Activated naive CD8-positive, alpha-beta T cell treated with anti-CD3 and anti-CD28 coated beads, Interleukin-2, amount 10 ng/mL, durations not matched to agents 7 days and 5 days (primary cell): ENCODE measurements at places on chromosomes 11 and 22. TPM values are rescaled to one million over a fixed set of nuclear protein-coding genes. Genes with fewer than 3 reads are reported as not detected.

The HEPN1 gene
- not detected for total RNA-seq

The OR51B5 gene
- not detected for total RNA-seq

The OR10G7 gene
- total RNA-seq = not detected

The ST3GAL4 gene
- total RNA-seq = 8.5 TPM

The HTR3B gene
- total RNA-seq = not detected

- H3K27ac ChIP-seq = no peak overlapping the region
- no peak for DNase-seq
- no peaks in the 10 kb centered on the region for H3K36me3 ChIP-seq
Observed at GRCh38 chr22:37503850-37504249, 15.4 kb downstream of the CARD10 start.

GRCh38 chr11:72570893-72571661 lies 103.1 kb downstream of the PDE2A start:
- DNase-seq = no peak
- H3K4me3 ChIP-seq = no peak overlapping the region
- H3K27me3 ChIP-seq = peaks cover 16% of the 10 kb centered on the region
- H3K36me3 ChIP-seq = no peaks in the 10 kb centered on the region

DNA sequence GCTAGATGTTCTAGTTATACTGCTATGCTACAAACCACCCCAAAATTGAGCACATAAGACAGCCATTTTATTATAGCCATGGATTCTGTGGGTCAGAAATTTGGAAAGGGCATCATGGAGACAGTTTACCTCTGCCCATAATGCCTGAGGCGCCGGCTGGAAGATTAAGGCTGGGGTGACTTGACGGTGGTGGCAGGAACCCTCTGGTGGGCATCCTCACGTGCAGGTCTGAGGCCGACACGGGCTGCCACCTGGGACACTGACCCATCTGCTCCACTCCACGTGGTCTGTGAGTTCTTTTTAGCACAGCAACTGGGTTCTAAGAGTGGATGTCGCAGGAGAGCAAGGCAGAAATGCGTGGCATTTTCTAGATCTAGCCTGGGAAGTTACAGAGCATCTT lies 40.0 kb upstream of the PRDM11 start:
- H3K27ac ChIP-seq = no peak overlapping the region
- peaks cover 6% of the 10 kb centered on the region for H3K27me3 ChIP-seq
- DNase-seq = no peak
- peaks cover 11% of the 10 kb centered on the region for H3K4me1 ChIP-seq
- H3K36me3 ChIP-seq = no peaks in the 10 kb centered on the region

DNA sequence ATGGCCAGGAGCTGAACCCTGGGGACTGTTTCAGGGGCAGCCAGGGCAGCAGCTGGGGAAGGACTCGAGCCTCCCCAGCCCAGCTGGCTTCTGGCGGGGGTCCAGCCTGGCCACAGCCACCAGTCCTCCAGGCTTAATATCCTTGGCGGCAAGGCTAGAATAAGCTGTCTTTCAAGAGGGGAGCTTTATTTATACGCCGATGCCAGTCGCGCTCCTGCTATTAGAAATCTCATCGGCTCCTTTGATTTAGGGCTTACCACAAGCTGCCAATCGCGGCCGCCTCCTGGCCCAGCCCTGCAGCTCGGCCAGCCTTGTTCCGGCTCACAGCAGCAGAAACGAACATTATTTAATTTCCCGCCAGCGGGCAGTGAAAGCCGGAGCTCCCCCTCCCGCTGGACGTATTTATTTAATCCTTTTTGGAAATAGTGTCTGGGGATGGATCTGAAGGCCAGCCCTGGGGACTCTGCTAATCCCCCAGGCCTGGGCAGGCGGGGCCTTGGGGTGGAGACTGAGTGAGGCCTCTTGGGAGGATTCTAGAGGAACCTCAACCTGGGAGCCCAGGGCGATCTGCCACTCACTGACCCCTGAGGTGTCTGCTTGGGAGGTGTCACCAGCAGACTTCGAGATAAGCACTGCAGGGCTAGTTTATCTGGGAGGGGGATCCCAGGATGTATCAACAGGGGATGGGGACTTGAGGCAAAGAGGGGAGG lies 363.1 kb downstream of the MN1 start:
- no peaks in the 10 kb centered on the region for H3K36me3 ChIP-seq
- H3K4me1 ChIP-seq = no peaks in the 10 kb centered on the region
- no peak overlapping the region for H3K27ac ChIP-seq
- no peak overlapping the region for H3K4me3 ChIP-seq
- DNase-seq = no peak
- no peaks in the 10 kb centered on the region for H3K27me3 ChIP-seq

GRCh38 chr11:70108250-70108649 lies 30.1 kb downstream of the ANO1 start:
- no peak for DNase-seq
- H3K4me1 ChIP-seq = peaks cover 4% of the 10 kb centered on the region
- H3K4me3 ChIP-seq = no peak overlapping the region
- no peak overlapping the region for H3K27ac ChIP-seq
- no peaks in the 10 kb centered on the region for H3K36me3 ChIP-seq
- peaks cover 2% of the 10 kb centered on the region for H3K27me3 ChIP-seq

GRCh38 chr22:21697021-21697771 lies 31.4 kb downstream of the PPIL2 start:
- no peaks in the 10 kb centered on the region for H3K27me3 ChIP-seq
- no peak overlapping the region for H3K27ac ChIP-seq
- H3K4me1 ChIP-seq = peaks cover 3% of the 10 kb centered on the region
- no peak for DNase-seq

- DNase-seq = no peak
- H3K27ac ChIP-seq = no peak overlapping the region
- no peaks in the 10 kb centered on the region for H3K27me3 ChIP-seq
Observed at GRCh38 chr22:38834215-38834953, 9.4 kb downstream of the NPTXR start.

- H3K27me3 ChIP-seq = peaks cover 4% of the 10 kb centered on the region
- no peak for DNase-seq
- no peak overlapping the region for H3K27ac ChIP-seq
- peaks cover 8% of the 10 kb centered on the region for H3K4me1 ChIP-seq
Observed at GRCh38 chr22:27404441-27404840, 397.1 kb downstream of the MN1 start.

- DNase-seq = peak; percentile 42
- H3K36me3 ChIP-seq = peaks cover 2% of the 10 kb centered on the region
Observed at GRCh38 chr22:37267661-37268413, 14.5 kb upstream of the CYTH4 start.

GRCh38 chr11:77125191-77125590 lies 2.9 kb upstream of the MYO7A start:
- no peaks in the 10 kb centered on the region for H3K36me3 ChIP-seq
- H3K4me1 ChIP-seq = peaks cover 8% of the 10 kb centered on the region
- peaks cover 13% of the 10 kb centered on the region for H3K27me3 ChIP-seq
